ENCODE measurements at places on chromosomes 16 and 17. TPM values are rescaled to one million over a fixed set of nuclear protein-coding genes. Genes with fewer than 3 reads are reported as not detected.

MYCBPAP gene
- total RNA-seq, result 0.88 TPM

KIF18B gene
- 0.72 TPM for total RNA-seq

GP1BA gene
- not detected for total RNA-seq

DNA sequence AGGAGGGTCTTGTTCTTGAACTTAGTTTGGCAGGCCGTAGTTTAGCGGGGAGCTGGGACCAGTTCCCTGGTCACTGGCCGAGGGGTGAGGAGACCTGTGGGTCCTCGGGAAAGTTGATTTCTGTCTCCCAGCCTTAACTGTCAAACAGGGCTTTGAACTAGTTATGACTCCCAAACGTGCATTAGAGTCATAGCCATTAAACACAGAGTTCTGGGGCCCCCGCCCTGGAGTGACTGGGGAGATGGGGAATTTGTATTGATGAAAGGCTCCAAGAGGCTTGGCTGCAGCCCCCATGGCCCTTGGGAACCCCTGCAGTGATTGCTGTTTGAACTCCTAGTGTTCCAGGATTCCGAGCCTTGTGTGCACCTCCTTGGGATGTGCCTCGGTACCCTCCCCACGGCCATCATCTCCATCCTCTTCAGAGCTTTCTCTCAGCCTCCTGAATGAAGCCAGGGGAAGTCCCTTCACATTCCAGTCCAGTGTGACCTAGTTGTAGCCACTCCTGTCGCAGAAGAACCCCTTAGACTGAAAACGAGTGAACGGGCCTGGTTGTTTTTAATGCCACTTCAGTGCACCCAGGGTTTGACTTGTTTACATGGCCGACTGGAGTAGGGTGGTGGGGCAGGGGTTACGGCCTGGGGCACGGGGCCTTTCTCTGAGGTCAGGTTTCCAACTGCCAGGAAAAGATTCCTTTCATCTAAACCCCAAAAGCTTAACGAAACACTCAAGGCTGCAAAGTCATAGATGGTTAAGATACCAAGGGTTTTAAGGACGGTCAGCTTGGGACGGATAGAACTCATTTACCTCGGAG is 1.4 kb downstream of the MPRIP start:
- DNase-seq, result peak; percentile 82

- DNase-seq, result no peak
Measured at GRCh38 chr17:39867084-39867879, 720 bp upstream of the ZPBP2 start.

GRCh38 chr17:56917559-56918296 is 3.9 kb upstream of the TRIM25 start:
- DNase-seq, result no peak

DNA sequence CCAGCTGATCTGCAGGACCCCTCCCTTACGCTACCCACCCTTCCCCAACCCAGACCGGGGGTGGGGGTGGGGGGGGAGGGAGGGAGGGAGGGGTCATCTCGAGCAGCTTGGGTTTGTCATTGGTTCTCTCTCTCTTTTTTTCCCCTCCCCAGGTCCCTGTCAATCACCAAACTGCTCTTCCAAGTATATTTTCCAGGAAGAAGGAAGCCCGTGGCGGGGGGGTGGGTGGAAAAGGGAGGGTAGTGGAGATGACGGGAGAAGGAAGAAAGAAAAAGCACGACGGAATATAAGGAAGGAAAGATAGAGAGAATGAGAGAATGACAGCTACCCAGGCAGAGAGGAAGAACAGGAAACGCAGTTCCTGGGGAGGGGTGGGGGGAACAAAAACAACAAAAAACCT is 17.9 kb downstream of the SALL1 start:
- DNase-seq, result no peak

GRCh38 chr16:17403156-17403809 is 67.5 kb downstream of the XYLT1 start:
- no peak for DNase-seq

DNA sequence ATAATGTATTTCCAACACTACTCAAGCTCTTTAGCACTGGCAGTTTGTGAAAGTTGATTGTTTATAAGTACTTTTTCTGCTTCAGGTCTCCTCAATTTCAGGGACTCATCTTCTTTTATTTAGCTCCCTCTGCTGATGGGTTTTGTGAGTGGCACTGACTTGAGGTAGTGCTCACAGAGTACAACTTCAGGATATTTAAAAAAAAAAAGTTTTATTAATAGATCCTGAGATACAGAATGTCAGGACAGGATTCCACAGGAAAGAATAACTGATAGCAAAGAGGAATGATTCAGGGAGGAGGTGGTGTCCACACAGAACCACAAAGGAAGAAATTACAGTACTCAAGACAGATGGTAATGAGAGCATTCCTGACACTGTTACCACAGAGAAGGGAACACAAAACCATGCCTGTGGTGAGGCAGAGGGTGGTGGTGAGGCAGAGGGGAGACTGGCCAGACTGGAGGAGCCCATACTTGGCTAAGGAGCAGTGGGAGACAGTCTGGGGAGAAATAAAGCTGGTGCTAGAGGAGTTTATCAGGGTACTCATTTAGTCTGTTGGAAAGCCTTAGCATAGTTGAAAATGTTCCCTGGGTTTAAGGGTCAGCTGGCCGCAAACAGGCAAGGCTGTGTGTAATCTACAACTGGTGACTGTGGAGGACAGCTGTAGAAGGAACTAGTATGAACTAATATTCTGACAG is 63.7 kb downstream of the SPAG9 start:
- peak; percentile 82 for DNase-seq

GRCh38 chr17:48748718-48749566 is 20.4 kb upstream of the HOXB13 start:
- DNase-seq, result peak; percentile 62
